ENCODE measurements at places on chromosomes 12 and 14.
A peak's percentile ranks its signal among the peaks of the same experiment; 100 is the strongest.

DNA sequence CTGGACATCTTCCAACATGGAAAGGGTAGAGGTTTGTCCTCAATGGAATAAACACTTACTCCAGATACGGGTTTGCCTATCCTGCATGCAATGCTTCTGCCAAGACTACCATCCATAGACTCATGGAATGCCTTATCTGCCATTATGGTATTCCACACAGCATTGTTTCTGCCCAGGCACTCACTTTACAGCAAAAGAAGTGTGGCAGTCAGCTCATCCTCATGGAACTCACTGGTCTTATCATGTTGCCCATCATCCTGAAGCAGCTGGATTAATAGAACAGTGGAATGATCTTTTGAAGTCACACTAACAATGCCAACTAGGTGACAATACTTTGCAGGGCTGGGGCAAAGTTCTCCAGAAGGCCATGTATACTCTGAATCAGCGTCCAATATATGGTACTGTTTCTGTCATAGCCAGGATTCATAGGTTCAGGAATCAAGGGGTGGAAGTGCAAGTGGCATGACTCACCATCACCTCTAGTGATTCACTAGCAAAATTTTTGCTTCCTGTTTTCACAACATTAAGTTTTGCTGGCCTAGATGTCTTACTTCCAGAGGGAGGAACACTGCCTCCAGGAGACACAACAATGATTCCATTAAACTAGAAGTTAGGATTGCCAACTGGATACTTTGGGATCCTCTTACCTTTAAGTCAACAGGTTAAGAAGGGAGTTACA, 140.4 kb downstream of the SLC35F4 start:
- no peak for DNase-seq

DNA sequence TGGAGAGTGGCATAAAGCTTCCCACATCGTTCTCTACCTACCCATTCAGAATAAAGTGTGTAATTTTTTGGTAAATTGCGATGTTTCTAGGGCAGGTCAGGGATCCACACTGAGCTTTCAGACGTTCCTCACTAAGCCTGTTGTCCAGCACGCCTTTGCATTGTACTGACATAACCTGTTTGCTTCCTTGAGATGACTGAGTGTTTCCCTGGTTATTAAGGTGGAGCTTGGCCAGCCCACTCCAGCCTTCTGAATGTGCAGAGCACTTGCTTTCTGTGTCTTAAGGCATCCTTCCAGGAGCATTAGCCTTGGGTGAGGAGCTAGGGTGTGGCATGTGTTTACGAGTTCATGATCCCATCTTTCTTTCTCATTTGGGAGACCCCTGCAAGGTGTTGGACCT, 96.4 kb downstream of the TMEM260 start:
- DNase-seq = no peak

- DNase-seq = no peak
These were observed 23.8 kb downstream of the IL31 start for GRCh38 chr12:122150127-122150681.

- no peak for DNase-seq
These were observed 64.8 kb downstream of the HECTD4 start for GRCh38 chr12:112317481-112317880.

DNA sequence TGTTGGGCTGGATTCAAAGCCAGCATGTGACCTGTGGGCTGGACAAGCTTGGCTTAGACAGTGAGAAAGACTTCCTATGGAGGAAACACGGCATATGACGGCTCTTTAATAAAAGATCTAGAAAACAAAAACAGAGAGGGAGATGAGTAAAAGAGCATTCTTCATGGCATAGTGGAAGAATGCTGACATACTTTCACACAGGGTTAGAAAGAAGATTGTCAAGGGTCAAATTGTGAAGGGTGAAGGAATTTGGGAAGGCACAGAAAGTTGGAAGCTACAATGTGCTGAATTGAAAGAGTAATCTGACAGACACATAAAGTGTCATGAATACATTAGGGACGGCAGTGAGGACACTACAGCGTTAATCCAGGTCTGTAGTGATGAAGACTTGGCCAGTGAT, 63.4 kb downstream of the GALNT4 start:
- no peak for DNase-seq

DNA sequence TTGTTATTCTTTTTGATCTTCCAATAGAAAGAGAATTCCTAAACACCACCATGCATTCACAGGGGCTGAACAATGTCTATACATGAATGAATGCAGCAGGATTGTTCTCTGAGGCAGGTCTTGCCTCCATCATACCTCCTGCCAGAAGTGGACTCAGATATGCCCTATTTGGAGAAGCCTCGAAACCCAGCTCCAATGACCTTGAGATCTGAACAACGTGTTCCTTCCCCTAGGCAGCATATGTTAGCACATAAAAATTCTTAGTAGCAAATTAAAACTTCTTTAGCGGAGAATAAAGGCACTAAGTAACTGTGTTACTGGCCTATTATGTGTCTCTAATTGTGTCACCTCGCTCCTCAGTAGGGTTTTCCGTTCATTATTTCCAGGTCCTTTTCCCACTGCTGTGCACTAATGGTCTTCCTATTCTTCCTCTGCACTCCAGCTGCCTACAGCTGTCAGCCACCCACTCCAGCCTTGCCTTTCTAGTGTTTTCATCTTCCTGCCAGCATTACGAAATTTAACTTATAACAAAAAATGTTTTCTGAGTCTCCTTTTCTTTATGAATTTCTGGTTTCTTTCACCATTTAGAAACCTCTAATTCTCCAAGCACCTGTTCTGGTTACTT, 62.6 kb upstream of the IGF1 start:
- no peak for DNase-seq

DNA sequence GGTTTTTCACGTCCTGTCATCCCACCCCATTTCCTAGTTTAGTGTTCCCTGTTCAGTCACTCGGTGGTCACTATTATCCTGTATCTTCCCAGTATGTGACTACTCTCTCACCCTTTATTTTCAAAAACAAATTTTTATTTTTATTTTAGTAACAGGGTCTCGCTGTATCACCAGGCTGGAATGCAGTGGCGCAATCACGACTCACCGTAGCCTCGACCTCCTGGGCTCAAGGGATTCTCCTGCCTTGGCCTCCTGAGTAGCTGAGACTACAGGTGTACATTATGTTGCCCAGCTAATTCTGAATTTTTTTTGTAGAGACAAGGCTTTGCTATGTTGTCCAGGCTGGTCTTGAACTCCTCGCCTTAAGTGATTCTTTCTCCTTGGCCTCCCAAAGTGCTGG, 20.1 kb upstream of the PRICKLE1 start:
- no peak for DNase-seq

GRCh38 chr12:48978291-48978740, at the start of gene WNT1:
WNT1 (plus strand) TSS chr12:48978322; CDS start chr12:48978651, 329 bp downstream.
- no peak for DNase-seq

DNA sequence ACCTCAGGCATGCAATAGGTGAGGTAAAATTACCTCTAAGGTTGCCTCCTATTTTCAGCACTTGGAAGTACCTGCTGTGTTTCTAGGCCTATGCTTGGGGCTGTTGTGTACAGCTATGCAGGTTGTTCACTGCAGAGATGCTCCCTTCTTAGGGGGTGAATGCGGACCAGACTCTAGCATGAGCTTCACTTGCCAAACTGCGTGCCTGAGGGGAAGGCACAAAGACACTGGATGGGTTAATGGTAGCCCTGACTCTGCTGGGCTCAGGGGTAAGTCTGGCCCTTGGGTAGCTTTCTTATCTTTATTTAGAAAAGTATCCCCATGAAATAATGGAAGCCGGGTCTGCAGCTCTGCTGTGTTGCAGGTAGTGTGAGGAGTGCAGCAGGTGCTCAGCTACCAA, 35.7 kb downstream of the B4GALNT3 start:
- no peak for DNase-seq

- no peak for DNase-seq
These were observed 13.5 kb upstream of the TAS2R46 start for GRCh38 chr12:11075642-11076041.

DNA sequence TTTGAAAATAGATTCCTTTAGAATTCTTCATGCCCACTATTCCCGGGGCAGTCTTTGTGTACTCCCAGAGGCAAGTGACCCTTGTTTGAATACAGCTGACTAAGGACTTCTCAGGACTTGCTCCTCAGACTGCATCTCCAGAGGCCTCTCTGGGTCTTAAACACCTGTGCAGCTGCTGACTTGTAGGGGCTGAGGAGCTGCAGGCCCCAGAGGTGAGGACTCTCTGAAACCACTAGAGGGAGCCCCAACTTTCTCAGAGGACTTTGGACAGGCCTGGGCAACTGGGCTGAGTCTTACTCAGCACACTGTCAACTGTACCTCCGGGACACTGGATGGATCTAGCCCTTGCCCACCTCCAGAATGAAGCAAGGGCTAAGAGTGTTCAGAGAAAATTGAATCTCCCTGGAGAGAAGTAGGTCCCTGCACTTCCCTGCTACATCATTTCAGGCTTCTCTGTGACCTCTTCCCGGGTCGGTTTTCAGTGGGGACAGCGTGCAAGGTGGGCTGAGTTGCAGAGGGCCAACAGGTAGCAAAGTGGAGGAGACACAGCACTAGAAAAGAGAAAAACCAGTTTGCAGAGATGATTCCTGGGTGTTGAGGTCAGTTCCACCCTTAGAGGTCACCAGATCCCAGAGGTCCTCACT, 164.6 kb downstream of the TMEM117 start:
- DNase-seq = peak; percentile 17

DNA sequence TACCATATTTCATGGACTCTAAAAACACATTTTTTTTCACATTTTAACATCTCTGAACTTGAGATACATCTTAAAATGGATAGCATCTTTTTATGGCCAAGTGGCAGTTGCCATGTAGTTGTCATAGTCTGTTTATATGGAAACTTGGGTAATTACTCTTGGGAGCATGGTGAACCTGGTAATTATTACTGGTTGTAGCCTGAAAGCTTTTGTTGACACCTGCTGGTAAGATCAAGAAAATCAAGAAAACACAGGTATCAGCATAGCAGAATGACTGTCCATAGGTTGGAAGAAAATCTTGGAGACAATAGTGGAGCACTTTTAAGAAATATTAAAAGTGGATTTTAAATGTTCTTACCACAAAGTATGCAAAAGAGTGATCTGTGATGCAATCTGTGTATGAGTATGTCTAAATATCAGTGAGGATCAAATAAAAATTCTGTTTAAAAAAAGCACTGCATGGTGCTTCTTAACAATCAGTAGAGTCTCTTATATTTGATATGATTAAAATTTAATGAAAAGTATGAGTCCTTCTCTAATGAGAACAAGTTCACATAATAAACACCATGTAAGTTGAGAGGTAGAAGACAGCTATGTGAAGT, 44.2 kb downstream of the TTC8 start:
- no peak for DNase-seq

GRCh38 chr12:131313635-131314034, 359.9 kb downstream of the ADGRD1 start:
- no peak for DNase-seq

DNA sequence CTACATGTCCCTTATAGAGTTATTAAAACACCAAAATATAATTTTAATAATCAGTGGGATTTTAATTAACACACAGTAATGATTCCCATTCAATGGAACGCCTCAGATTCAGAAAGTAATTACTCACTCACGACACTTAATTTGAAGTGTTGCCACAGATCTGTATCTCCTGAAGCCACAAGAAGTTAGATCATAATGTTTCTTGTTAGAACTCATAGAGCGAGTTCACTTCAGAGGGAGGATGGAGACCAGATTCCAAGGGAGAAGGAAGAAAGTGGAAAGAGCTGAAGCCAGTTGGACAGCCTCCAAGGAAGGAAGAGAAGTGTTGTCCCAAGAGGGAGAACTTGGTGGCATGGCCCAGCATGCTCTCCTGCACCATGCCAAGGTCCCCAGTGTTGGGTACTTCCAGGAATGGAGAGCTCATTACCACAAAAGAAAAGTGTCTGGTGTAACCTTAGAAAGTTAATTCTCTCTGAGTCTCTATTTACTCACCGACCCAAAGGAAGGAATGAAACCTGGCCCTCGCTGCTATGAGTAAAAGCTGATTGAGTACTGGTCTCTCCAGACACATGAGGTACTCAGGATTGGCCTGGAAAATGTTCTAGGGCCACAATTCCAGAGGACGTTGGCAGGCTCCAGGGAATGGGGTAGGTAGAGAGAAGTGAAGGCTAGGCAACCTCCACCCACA, 305.4 kb downstream of the BCL11B start:
- DNase-seq = no peak

GRCh38 chr12:111636209-111636945, 37.3 kb upstream of the ATXN2 start:
- no peak for DNase-seq
